NCI-H460 (cell line): ENCODE measurements at places on chromosomes 4 and X. TPM values are rescaled to one million over a fixed set of nuclear protein-coding genes. Genes with fewer than 3 reads are reported as not detected.

SLITRK4 gene
- total RNA-seq, result 95.2 and 109 TPM in 2 replicates

- no peak for DNase-seq
These were observed 217.5 kb downstream of the GBA3 start for GRCh38 chr4:22910200-22910599.

- peak; percentile 60 for DNase-seq
These were observed 37.9 kb downstream of the SGMS2 start for GRCh38 chr4:107862658-107863057.

GRCh38 chrX:38636949-38637819, 75.8 kb downstream of the TSPAN7 start:
- no peak for DNase-seq

GRCh38 chr4:91064157-91064853, 937.1 kb downstream of the CCSER1 start:
- no peak for DNase-seq

DNA sequence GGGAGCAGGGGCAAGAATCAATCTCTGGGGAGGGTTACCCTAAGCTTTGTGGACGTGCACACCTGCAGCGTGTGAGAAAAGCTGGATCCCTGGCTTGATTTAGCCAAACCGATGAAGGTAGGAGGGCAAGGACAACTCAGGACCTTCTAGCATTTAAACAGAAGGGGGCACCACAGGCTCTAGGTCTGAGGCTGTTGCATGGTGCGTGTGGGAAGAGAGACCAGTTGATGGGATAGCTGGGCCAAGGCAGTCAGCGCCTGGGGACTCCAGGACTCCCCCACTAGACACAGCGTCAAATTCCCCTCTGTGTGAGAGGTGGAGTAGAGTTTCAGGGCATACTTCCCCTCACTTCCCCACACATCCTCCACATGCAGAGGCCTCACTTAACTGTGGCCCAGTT, 4.3 kb downstream of the GABRQ start:
- DNase-seq, result no peak

- no peak for DNase-seq
These were observed 435.2 kb upstream of the AMOT start for GRCh38 chrX:113275804-113276203.
